ENCODE measurements at places on chromosomes 6 and 20.

GRCh38 chr20:40279390-40279789 is 409.6 kb downstream of the MAFB start:
- DNase-seq: no peak

- DNase-seq: no peak
Measured at GRCh38 chr6:136684466-136684865, 107.8 kb downstream of the MAP3K5 start.

DNA sequence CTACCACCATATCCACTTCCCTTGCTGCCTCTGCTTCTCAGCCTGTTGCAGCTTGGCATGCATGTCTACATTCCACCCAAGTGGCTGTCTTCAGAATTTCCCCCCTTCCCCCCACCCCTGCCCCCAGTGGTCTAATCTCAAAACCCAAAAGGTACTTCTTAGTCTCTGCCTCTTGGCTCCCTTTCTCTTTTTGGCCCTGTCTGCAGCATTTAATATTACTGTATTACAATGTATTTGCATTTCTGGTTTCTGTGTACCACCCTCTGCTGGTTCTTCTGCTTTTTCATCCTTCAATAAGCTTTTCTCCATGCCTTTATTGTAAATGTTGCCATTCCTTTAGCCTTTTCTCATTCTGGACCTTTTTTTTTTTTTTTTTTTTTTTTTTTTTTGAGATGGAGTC is 43.0 kb downstream of the RPRD1B start:
- no peak for DNase-seq

- DNase-seq: no peak
Measured at GRCh38 chr20:48523191-48523995, 304.4 kb downstream of the PREX1 start.

DNA sequence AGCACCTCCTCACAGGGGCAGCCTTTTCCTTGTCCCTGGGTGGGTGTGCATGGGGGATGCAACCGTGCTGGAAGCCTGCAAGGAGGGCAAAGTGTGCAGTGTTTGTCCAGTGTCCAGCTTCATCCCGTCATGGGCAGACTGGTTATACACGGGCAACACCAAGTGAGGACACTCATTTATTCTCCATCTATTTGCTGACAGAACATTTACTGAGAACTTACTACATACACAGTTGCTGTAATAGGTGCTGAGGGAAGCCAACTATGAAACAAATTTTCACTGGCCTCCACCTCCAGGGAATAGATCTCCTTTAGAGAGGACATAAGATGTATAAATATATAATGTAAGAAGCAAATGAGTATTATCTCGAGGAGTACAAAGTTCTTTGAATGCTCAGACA is 136.7 kb downstream of the LRFN2 start:
- DNase-seq: no peak

DNA sequence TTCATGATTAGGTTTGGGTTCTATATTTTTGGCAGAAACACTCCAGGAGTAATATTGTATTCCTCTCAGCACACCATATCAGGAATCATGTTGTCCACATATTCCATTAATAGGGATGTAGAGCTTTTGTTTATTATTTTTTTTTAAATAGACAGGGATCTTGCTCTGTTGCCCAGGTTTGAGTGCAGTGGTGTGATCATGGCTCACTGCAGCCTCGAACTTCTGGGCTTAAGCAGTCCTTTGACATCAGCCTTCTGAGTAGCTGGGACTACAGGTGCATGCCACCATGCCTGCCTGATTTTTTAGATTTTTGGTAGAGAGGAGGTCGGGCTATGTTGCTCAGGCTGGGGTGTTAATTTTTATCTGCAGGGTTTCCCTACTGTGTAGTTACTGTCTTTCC is 12.0 kb downstream of the SCAF8 start:
- no peak for DNase-seq

- no peak for DNase-seq
Measured at GRCh38 chr6:5905431-5906339, 101.0 kb downstream of the NRN1 start.

GRCh38 chr6:106746652-106747051 is 117.3 kb downstream of the QRSL1 start:
- no peak for DNase-seq

DNA sequence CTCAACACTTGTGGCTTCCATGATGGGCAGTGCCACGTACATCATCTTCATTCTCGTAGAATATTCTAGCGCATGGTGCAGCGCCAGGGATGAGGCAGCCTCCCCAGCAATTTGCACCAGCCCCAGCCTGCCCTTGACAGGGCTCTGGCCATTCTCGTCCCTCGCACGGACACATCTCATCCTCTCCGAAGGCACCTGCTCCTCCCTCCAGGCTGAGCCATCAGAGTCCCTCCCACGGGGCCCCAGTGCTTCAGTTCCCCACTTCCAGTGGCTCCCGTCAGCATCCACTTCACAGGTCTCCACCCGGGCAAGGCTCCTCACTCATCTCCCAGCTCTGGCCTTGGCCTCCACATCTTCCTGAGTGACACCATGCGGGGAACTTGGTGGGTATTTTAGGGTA is 13.3 kb upstream of the PHACTR3 start:
- no peak for DNase-seq

DNA sequence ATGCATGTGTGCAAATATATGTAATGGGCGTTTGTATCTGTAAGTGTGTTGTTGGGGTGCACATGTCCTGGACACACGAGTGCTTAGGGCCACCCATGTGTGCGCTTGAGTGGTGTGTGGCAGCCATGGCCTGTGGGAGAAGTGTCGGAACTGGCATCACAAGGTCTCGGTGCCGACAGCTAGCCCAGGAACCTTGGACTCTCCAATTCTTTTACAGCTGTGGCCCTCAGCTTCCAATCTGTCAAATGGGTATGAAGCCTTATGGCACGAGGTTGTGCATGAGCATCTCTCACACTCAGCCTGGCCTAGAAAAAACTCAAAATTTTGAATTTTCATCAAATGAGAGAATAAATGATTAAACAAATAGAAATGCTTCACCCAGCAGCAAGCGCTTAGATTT is 42.0 kb downstream of the SPDEF start:
- no peak for DNase-seq

DNA sequence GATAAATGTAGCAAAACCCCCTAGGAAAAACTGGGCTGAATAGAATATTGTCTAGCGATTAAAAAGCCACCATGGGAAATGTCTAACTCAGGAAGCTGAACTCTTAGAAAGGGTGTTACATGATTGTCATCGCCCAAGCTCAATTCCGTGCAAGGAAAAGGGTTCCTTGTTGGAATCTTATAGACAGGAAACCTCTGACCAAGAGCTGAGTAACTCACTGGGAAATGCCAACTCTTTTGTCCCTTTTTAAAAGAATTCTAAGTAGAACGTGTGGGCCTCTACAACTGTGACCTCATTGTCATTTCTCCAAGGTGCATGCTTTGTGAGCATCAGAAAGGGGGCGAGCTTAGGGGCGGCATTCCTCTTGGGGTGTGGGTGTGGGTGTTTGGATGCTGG is 88.1 kb downstream of the SYNJ2 start:
- DNase-seq: no peak

- no peak for DNase-seq
Measured at GRCh38 chr6:129785047-129785755, 75.2 kb upstream of the ARHGAP18 start.

Data from NCI-H774 (cell line).